ENCODE measurements at places on chromosomes 1 and 21. TPM values are rescaled to one million over a fixed set of nuclear protein-coding genes. Genes with fewer than 3 reads are reported as not detected.

DNA sequence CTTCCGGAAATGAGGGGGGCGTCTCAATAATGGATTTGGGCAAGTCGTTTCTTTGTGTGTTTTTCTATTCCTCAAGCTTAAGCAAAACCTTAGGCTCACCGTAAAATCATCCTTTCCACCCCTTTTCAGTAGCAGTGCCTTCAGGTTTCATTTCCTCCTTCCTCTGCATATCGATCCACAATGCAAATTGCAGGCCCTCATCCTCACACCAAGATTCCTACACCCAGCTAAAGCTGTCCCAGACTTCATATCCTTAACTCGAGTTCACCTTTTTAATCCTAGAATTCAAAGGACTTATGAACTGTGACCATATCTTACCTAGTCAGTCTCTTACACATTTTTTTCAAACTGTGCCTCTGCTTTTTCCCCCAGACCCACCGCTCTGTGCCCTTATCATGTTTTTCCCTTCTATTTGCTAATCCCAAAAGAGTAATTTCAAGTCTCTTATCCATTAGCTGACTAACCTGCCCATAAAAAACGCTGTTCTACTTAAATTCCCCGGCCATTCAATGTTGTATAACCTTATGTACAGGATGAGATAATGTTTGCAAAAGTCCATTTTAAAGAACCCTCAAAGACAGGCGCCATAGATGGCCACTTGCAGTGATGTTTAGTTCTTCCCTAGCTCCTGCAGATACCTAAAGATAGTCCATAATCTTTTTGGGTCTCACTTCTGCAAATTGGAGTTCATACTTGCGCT lies 1.5 kb downstream of the AKIRIN1 start:
- DNase-seq = no peak

Gene KRTAP11-1
- not detected for total RNA-seq

DNA sequence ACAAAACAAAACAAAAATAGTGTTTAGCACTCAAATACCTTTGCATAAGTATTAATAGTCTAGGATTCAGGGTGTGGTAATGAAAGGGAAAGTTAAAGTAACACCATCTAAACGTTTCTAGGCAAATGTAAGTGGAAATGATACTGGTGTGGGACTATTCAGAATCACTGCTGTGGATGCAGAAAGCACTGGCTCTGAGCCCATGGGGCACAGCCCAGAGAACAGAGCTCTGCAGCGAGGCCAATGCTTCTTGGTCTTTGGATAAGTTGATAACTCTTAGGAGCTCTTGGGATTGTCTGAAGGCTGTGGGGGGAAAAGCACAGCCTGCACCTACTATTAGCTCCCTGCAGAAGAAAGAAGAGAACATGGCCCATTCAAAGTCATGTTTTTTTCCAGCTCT lies 21.4 kb upstream of the DNM3 start:
- no peak for DNase-seq

DNA sequence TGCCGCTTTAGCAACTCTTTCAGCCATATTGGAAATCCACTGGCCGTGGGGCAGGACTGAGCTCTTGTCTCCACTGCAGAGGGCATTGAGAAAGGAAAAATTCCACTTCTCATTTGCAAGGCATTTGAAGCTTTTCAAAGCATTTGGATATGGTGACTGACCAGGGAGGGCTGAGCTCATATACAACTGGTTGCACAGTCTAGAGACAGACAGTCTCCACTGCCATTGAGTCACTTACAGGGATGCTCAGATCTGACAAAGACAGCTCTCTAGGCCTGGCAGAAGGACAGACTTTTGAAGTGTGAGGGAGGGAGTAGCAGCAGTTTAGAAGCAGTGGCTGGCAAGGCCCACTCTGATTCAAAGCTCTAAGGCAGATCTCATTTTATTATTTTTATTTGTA lies 24.2 kb downstream of the NCF2 start:
- no peak for DNase-seq

DNA sequence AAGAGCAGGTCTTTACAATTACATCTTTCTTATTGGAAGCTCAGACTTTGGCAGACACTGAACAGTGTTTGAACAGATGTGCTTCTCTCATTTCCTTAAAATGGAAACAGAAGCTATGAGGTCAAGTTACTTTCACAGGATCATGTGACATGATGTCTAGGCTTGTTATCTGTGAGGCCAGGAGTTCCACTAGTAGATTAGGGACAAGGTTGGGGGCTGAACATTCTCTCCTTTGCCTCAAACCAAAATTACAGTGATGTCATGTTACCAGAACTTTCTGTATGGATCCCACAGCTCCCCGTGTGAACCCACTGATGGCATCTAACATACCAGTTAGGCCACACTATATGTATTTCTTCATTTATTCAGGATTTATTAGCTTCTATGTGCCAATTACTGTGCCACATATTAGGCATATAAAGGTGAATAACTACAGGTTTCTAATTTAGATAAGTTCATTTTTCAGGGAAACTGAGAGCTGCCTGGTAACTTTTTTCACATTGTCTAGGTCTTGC lies 6.0 kb downstream of the DYNLT5 start:
- no peak for DNase-seq

DNA sequence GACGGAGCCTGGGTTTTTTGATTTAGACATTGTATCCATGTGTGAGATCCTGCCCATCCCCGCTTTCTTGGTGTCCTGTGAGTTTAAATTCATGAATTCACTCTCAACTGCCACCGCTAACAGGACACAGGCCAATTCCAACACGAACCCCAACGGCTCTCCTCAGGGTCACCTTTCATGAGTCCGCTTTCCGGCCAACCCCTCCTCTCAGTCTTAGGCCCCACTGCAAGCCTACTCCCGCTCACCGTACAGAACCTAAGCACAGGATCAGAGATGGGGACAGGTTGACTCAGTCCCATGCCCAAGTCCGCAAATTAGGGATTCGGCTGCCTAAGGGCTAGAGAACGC lies 238 bp upstream of the SCP2 start:
- DNase-seq = no peak

Gene TMEM183A
- total RNA-seq = 21.5 TPM

DNA sequence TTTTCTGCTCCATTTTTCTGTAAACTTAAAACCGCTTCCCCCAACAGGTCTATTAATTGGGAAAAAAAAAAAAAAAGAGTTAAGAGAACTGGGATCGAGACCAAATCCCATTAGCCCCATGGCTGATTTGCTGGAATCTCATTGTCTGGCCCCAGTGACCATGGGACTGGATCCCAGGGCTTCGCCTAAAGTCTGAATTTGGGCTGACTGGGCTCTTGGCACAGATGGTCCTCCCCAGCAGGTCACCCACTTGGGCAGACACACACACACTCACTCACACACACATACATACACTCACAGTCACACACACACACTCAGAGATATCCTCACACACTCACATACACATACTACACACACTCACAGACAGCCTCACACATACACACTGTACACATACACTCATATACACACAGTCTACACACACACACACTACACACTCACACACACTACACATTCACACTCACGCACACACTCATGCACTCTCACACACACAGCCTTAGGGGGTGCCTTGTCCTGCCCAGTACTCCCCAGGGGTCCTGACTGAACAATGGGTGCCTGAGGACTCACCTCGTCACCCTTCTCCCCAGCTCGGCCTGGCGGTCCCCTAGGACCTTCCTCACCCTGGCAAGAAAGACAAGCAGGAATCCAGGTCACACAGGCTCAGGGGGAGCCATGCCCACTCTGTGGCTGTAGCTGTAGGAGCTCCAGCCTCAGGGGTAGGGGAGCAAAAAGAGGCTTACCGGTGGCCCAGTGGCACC lies 7.5 kb downstream of the COL9A2 start:
- no peak for DNase-seq

DNA sequence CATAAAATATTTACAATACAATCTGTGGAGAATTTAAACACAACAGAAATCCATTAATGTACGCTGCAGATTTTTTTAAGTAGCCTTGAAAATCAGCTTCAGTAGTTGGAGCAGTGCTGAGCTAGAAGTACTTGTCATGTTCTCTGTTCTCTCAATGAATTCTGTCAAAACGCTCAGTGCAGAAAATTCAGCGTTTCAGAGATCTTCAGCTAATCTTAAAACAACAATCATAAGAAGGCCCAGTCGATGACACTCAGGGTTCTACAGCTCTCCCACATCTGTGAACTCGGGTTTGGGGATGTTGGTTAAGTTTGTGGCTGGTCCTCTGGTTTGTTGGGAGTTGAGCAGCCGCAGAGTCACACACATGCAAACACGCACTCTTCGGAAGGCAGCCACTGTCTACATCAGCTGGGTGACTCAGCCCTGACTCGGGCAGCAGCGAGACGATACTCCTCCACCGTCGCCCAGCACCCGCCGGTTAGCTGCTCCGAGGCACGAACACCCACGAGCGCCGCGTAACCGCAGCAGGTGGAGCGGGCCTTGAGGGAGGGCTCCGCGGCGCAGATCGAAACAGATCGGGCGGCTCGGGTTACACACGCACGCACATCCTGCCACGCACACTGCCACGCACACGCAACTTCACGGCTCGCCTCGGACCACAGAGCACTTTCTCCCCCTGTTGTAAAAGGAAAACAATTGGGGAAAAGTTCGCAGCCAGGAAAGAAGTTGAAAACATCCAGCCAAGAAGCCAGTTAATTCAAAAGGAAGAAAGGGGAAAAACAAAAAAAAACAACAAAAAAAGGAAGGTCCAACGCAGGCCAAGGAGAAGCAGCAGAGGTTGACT lies 161.2 kb downstream of the RUNX1 start:
- peak; percentile 62 for DNase-seq

GRCh38 chr1:27009601-27010197 lies 3.0 kb downstream of the TENT5B start:
- DNase-seq = peak; percentile 50

DNA sequence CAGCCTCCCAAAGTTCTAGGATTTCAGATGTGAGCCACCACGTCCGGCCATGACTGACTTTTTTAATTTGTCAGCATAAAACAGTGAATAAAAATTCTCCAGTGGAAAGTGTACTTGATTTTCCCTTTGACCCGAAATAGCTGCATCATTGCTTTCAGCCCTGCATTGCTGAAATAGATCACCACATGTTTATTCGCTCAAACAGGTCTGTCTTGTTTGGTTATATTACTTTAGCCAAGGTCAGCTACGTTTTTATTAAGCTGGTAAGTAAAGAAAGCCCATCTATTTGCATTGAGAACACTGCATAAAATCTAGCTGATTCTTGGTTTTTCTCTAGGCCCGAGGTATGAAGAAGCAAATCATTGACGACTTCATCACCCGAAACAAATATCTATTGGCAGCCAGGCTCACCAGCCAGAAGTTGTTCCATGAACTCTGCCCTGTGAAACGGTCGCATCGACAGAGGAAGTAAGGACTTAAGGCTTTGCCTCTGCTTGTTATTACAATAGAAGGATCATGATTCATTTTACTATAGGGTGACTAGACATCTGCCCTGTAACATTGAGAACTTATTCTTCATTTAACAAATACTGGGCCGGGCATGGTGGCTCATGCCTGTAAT lies 25.6 kb downstream of the AGMAT start:
- no peak for DNase-seq

Gene SKI
- total RNA-seq = 30.6 TPM

- peak; percentile 35 for DNase-seq
Measured at GRCh38 chr1:41890825-41891198, 27.9 kb downstream of the HIVEP3 start.
